ENCODE measurements at places on chromosomes 12 and 14.

DNA sequence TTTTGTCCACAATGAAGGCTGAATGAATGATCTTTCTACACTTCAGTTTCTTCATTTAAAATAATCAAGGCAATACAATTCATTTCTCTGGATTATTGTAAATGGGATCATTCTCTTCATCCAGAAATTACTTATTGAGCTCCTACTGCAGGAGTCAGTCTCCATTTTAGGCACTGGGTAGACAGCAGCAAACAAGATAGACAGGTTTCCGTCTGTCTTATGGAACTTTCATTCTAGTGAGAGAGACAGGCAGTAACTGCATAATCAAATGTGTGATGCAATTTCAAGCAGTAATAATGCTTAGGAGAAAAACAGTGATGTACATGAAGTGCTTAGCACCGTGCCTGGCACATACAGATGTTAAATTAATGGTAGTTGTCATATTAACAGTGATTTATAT is 118.9 kb downstream of the SUDS3 start:
- no peak for DNase-seq

DNA sequence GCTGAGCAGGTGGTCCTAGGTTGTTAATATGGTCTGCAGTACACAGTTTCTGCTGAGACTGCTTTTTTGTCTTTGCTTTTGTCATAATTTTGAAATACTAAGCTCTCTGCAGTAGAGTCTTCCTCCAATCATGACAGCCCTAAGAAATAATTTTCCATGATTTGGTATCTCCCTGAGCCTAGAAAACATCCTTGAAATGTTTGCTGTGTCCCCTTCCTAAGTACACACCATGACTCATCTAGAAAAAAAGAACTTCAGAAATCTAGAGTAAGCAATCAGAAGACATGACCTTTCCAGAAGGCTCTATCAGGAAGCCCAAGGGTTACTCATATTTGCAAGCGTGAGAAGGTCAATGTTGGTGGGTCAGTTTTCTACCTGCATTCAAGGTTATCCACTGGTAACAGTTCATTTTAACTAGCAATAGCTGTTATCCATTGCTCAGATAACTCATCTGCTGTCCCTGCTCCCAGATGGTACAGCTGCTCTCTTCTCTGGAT is 16.4 kb downstream of the DAD1 start:
- DNase-seq, result no peak

DNA sequence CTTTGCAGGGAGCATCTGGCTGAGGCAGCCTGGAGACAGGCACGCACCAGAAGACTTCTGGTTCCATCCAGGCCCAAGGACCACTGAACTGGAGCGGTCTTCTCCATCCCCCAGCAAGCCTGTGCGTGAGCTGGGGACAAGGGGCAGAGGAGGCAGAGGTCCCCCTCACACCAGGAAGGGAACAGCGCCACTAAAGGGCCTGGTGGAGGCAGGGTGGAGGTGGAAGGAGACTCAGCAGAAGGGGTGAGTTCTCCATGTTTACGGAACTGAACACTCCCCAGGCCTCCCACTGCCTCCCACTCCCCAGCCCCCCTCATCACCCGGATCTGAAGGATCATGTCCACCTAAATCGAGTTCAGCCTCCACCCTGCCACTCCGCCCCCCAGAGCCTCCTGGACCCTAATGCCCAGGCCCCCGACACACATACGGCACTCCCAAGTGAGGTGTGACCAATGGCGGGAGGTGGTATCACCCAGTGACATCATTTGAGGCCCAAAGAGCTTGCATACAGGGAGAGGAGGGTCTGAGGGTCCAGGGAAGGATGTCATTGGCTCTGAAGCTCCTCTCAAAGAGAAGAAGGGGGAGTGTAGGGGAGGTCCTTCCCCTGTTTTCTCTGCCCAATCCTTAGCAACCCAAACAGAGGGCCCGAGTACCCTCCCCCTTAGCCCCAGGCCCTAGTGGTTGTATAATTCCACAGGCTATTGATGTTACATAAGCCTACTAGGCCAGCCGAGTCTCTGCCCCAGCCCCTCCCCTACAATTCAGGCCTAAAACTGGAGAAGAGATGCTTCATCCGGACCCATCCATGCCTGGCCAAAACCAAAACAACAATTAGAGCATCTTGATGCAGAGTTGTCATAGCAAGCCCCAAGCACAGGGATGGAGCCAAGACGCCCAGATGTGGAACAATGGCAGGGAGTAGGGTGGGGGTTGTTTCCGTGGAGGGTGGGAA is 1.0 kb downstream of the FAIM2 start:
- DNase-seq, result no peak

- DNase-seq, result no peak
Observed at GRCh38 chr12:48336061-48336460, 14.7 kb downstream of the ZNF641 start.

DNA sequence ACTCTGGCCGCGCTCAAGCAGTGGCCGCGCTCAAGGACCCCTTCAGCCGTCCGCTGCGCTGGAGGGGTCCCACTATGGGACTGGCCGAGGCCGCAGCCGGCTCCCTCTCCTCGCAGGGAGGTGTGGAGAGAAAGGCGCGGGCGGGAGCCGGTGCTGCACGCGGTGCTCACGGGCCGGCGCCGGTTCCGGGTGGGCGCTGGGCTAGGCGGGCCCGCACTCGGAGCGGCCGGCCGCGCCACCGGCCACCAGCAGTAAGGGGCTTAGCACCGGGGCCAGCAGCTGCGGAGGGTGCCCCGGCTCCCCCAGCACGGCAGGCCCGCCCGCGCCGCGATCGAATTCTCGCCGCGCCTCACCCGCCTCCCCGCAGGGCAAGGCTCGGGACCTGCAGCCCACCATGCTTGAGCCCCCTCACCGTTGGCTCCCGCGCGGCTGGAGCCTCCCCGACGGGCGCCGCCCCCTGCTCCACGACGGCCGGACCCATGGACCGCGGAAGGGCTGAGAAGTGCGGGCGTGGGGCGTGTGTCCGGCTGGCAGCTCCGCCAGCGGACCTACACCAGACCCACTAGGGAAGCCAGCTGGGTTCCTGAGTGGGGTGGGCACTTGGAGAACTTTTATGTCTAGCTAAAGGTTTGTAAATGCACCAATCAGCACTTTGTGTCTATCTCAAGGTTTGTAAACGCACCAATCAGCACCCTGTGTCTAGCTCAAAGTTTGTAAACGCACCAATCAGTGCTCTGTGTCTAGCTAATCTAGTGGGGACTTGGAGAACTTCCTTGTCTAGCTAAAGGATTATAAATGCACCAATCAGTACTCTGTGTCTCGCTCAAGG is 49.5 kb downstream of the KLHL28 start:
- DNase-seq, result no peak

- no peak for DNase-seq
Observed at GRCh38 chr14:89165189-89166181, 251.5 kb downstream of the FOXN3 start.

- no peak for DNase-seq
Observed at GRCh38 chr12:53200107-53200457, 7.0 kb downstream of the ITGB7 start.

GRCh38 chr14:66507722-66508546 is at the start of gene GPHN:
Gene GPHN, plus strand, starts transcription at chr14:66508147.
- DNase-seq, result peak; percentile 97

DNA sequence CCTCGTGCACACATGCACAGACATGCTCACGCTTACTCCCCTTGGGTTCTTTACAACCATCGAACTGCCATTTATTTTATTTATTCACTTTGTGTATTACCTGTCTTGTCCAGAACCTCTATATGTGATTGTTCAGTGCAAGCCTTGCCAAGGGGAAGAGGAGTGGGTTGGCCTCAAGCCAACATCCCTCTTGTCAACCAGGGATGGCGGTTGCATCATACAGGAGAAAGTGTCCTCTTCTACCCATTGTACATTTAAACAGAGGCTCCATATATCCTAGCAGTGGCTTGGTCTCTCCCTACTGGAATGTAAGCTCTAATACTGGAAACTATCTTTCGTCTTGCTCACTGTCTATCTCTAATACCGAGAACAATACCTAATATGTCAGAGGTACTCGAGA is 108.4 kb downstream of the C12orf42 start:
- DNase-seq, result no peak

DNA sequence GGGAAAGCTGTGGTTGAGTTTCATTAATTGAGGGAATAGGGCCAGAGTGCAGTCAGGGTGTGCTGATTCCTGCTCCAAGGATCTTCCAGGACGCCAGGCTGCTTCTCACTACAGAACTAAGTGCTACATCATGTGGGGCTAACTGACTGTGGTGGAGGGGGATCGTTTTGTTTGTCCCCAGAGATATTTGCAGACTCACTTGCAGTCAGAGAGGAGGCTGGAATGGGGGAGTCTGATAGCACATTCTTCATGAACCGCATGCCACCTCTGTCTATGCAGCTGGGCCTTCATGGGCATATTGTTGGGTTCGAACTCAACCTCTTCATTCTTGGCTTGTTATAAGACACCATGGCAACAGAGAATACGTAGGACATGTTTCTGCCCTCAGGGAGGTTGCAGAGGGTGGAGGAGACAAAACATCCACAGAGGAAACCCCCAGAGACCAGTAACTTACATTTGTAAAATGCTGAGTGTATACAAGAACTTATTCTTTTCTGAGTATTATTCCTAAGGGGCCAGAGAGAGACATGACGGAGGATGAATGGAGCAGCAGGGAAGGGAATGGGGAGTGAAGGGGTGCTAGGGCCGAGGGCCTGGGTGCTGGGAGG is 13.0 kb downstream of the KRT7 start:
- no peak for DNase-seq
